ENCODE measurements at places on chromosomes 16 and 17.
A peak's percentile ranks its signal among the peaks of the same experiment; 100 is the strongest.

DNA sequence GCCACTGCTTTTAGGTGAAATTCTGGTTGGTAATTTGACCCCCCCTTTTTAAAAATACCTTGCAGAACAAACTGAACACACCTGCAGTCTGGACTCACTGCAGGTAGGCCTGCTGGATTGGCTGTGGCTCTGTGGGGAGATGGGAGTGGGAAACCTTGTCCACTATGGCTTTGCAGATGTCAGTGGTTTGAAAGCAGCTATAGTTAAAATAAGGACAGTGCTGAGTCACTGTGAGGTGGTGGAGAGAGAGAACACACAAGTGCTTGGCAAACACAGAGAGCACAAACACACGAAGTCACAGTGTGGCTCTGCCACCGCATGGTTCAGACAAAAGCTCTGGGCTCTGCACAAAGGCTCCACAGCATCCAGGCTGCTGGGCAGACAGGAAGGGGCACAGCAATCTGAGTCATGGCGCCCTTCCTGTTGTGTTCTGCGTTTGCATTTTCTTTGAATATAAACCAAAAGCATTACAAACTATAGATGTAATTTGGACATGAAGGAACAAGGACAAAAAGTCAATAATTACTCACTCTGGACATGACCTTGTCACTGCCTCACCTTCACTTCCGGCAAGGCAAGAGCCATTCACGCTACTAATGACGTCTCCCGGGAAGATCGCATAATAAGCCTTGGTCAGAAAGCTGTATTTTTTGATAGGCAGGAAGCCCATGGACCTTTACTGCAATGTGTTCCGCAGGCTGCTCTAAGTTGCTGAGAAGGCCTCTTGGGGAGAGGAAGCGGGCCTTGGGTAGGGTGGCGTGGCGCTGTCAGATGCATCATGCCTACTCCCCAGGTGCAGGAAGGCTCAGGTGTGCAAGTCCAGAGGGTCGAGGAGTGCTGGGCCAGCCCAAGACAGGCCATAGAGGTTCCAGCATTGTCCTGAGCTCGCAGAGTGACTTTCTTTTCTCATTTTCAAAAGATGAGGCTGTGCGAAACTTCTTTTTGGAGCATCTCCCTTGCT is 60.1 kb upstream of the MED9 start:
- DNase-seq = no peak

GRCh38 chr16:84323606-84324005 is 28.9 kb downstream of the WFDC1 start:
- DNase-seq = no peak

- no peak for DNase-seq
Measured at GRCh38 chr17:6666557-6666956, 15.0 kb downstream of the C17orf100 start.

DNA sequence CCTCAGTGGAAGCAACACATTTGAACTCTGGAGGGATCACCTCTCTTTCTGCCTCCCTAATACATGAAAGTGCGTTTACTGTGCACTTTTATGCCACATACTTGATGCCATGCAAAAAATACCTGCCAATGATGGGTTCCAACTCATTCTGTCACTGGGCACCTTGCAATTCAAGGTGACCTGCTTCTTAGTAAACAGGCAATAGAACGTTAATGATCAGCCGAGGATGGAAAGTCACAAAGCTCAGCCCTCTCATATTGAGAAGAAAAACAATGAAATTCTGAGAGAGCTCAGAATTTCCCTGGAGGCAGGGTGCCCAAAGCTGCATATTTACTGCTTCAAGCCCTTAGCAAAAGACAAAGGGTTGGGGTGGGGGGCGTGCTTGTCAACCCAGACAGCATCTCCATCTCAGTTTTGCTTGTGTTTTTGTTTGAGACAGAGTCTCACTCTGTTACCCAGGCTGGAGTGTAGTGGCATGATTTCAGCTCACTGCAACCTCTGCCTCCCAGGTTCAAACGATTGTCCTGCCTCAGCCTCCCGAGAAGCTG is 23.2 kb downstream of the LITAF start:
- no peak for DNase-seq

- DNase-seq = no peak
Measured at GRCh38 chr17:77880711-77881450, 77.6 kb upstream of the TNRC6C start.

DNA sequence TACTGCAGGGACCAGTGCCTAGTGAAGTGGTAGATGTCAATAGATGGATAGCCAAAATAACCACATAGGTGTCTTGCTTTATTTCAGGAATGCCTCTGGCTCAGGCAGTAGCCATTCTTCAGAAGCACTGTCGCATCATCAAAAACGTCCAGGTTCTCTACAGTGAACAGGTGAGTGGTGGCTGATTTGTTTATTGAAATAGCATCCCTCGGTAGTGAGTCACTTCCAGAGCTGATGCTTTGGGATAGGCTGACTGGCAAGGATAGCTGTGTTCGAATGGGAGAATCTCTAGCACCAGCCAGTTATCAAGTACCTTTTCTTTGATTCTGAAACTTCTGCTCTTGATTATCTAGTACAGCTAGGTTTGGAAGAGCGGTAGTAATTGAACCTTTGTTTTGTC is 10.3 kb downstream of the PHAF1 start:
- DNase-seq = no peak

DNA sequence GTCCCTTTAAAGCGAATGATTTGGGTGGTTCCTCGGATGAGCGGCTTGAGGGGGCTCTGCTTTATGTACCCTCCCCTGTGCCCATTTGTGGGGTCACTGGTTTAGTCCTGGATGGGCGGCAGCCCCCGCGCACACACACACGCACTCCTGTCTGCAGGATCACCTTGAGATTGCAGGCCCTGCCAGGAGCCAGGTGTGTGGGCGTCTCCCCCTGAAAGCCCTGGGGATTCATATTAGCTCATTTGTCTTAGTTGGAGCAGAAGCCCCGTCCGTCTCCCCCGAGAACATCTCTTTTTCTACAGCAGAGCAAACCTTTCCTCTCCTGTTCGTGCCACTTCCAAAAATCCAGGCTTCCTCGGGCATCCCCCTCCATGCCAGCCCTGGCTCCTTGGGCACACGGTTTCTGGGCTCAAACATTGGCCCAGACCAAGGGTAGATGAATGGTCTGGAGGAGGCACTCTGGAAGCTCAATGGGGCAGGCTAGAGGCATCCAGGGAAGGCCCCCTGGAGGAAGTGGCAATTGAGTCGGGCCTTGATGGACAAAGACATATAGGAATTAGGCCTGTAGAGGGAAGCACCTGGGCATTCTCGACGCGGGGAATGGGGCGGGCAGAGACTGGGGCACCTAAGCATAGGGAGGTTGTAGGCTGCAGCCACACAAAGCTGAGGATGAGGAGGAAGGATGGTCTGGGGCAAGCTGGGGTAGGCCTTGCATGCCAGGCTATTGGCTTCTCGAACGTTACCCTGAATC is 218.5 kb upstream of the GSE1 start:
- DNase-seq = no peak

- DNase-seq = peak; percentile 87
Measured at GRCh38 chr17:45143767-45144198, 4.5 kb upstream of the HEXIM1 start.

DNA sequence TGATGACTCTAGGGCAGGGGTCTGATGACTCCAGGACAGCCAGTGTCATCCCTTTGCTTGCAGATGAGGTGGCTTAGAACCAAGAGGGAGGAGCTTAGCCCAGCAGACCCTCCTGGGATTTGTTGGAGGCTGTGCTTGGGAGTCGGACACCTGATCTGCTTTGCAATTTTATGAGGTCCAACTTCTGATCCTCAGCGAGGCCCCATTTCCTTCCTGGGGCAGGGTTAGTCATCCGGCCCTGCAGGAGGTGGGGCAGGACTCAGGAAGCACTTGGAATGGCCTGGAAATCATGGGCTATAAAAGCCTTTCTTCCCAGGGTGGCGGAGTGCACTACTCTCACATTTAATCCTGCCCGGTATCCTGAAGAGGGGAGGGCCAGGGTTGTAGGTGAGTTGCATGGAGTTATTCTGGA is 168.5 kb downstream of the MSI2 start:
- DNase-seq = no peak
